ENCODE measurements at places on chromosomes 1 and 21.

GRCh38 chr21:45747802-45748445 is 104.4 kb downstream of the PCBP3 start:
- no peak for DNase-seq

DNA sequence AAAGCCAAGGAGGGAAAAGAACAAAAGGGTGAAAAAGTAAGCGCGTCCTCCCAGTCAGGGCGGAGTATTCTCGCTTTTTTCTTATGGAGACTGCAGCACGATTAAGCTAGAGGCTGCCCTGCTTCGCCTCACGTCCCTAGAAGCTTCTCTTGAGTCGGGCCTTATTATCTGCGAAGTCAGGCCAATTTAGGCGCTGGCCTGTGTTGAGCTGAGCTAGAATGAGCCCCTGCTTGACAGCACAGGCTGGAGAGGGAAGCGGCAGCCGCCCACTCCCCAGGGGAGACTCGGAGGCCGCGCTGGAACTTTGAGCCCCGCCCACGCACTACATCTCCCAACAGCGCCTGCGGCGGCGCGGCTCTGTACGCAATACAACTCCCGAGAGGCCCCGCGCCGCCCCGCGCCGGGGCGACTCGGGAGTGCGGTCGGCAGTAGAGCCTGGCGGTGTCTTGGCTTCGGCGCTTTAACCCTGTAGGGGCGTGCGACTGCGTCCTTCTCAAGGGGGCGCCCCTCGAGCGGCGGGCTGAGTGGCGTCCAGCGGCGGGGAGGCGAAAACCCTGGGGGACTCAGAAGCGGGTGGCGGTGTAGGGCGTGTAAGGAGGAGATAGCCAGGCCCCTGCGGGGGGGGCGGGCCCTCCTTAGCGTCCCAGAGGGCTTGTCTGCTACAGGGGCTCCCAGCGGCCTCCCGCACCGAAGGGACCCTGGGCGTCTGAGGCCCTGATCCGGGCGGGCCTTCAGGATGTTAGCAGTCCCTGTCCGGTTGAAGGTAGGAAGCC is 888 bp downstream of the ZNF436 start:
- peak; percentile 69 for DNase-seq

DNA sequence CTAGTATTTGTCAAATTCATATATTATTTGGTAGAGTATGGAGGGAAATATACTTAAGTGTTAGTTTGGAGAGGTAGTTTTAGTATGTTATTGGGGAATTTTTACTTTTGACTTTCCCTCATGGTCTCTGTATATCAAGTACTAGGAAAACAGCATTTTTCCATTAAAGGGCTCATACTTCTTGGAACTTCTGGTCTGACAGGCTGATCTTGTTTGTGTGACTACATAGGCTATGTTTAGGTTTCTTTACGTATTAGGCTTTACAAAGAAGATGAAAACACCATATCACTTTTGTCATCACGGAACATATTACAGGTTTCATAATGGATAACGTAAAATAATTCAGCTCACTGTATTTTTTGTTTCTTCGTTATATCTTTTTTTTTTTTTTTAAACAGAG is 30.8 kb downstream of the POU2F1 start:
- no peak for DNase-seq

GRCh38 chr1:169514566-169515270 is 29.0 kb upstream of the SLC19A2 start:
- no peak for DNase-seq

DNA sequence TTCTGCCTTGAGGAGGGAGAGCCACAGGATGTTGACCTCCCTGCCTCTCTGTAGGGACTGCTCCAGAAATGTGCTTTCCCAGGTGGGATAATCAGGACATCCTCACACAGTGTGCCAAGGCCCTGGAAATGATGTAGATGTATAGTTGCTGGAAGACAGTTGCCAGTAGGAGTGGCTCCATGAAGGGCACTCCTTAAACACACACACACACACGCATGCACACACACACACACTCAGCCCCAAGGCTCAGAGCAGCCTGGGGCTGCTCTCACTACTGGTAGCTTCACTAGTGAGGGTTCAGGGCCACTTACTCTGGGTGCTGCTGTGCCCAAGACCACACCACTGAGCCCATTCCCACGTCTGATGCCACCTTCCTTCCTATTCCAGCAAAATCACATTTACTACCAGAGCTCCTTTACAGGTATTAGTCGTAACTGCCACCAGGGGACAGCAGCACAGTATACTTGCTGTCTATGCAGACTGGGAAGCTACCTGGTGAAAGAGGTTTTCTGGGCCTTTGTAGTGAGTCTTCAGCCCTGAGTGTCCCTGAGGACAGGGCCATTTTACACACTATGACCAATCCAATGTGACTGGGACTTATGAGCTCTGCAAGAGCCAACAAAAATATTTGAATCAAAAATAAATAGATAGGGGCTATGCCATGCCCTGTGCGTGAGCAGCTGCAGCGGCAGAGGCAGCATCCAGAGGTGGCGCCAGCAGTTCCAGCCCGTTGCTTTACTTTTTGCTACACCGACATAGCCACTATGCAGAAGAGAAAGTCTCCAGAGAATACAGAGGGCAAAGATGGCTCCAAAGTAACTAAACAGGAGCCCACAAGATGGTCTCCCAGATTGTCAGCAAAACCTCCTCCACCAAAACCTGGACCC is 15.0 kb downstream of the CRNN start:
- no peak for DNase-seq

DNA sequence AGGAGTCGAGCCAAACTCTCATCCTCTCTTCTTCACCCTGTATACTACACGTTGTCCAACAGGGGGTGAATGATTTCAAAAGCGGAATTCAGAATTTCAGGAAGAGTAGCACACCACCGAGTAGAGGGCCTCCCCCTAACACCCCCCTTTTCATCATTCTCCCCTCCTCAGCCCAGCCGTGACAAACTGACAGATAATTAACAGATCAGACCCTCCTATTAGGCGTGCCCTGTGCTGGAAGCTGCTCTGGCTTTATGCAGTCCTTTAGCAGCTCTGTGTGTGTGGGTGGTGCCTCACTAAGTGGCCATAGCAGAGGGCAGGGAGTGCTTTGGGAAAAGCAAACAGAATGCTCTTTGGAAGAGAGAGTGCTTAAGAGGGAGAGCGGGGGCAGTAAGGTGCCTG is 44.3 kb downstream of the PEX14 start:
- DNase-seq, result no peak

GRCh38 chr1:210445485-210445884 is 116.8 kb downstream of the HHAT start:
- DNase-seq, result no peak

DNA sequence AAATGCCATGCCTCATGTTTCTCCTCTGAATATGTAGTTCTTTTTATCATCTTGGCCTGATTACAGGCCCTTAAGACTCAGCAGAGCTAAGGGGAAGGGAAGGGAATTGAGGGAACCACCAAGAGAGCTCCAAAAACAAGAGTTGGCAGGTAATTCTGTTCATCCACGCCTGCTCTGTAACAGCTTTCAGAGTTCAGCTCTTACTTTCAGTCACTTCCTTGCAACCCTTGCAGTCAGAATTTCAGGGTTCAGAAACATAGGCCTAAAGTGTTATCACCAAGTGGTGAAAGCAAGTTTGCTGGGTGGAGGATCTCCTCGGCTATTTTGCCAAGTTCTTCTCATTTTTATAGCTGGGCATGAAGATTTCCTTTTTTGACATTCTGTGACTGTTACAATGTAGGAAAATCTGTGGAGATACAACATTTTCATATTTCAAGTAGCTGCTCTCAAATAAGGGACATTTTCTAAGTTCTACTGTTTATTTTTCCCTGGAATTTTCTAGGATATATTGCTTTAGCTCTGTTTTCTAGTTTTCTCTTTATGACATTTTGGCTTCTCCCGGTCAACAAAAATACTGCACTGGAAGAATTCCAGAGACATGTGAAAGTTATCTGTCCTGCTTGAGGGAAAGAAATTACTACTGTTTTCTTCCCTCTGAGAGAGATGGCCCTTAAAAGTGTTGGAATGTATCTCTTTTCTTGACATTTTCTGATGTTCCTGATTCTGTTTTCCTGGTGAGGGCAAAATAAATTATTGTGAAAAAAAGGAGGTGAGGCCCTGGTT is 251.8 kb upstream of the ST6GALNAC5 start:
- DNase-seq, result no peak

DNA sequence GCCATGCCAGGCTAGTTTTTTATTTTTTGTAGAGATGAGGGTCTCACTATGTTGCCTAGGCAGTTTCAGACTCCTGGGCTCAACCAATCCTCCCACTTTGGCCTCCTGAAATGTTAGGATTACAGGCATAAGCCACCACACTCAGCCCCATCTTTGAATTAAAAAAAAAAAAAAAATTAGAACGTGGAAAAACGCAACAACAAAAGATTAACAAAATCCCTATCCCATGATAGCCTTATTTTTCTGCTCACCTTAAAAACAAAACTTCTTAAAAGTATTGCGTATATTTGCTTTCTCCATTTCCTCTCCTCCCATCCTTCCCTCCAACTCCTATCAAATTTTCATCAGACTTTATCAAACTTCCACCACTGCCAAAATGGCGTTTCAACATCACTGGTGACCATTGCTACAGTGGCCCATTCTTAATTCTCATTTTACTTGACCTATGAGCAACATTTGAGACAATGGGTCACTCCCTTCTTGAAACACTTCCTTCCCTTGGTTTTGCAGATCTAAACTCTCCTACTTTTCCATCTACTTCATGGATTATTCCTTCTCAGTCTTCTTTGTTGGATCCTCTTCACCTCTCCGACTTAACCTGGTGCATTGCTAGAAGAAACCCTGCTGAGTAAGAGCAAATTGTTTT is 579 bp upstream of the ZNF684 start:
- no peak for DNase-seq

- DNase-seq, result no peak
These were observed 321.1 kb downstream of the KCTD3 start for GRCh38 chr1:215888159-215888558.

DNA sequence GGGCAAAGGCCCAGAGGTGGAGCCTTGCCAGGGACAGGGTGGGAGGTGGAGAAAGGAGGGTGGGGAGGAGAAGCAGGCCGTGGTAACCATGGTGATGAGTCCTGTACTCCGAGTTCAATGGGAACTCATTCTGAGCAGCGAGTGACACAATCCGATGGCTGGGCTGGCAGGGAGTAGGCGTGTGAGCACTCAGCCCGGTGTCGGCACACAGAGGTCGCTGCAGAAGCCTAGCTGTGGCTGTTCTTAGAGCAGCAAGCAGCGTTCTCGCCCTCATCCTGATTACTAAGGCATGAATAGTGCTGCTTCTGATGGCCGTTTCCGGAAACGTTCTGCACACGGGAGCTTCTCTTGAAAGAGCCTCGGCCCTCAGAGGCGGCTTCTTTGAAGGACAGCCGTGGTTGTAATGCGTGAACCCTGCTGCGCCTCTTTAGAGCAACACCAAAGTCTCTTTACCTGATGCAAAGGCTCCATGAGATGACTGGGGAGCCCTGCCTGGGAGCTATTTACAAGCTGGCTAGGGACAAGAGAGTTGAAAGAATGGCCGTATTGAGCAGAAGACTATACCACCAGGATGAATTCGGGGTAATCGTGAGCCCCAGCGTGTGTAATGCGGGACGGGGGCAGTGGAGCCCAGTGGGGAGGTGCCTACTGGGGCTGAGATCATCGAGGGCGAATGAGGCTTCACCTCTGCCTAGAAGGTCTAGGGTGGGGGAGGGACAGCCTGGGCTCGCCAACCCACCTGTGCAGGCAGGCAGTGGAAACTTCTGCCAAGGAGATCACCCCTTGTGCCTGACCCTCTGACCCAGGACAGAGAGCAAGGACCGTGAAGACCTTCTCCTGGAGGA is 72.8 kb upstream of the PAX7 start:
- DNase-seq, result no peak

DNA sequence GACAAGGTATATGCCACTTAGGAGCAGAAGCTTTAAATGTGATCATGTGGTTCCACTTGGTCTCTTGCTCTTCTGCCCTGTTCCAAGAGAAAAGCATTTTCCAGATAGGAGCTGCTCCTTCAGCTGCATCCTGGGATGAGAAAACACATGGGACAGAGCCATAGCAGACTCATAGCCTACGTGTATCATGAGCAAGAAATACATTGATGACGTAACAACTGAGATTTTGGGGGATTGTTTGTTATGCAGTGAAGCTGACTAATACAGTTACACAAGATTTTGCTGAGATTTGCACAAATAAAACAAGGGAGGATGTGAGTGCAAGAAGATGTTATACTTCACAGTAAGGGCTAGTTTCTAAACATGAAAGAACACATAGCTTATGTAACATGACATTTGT is 36.0 kb upstream of the IRF2BP2 start:
- no peak for DNase-seq

GRCh38 chr1:213523781-213524398 is 463.9 kb upstream of the PROX1 start:
- DNase-seq, result no peak

DNA sequence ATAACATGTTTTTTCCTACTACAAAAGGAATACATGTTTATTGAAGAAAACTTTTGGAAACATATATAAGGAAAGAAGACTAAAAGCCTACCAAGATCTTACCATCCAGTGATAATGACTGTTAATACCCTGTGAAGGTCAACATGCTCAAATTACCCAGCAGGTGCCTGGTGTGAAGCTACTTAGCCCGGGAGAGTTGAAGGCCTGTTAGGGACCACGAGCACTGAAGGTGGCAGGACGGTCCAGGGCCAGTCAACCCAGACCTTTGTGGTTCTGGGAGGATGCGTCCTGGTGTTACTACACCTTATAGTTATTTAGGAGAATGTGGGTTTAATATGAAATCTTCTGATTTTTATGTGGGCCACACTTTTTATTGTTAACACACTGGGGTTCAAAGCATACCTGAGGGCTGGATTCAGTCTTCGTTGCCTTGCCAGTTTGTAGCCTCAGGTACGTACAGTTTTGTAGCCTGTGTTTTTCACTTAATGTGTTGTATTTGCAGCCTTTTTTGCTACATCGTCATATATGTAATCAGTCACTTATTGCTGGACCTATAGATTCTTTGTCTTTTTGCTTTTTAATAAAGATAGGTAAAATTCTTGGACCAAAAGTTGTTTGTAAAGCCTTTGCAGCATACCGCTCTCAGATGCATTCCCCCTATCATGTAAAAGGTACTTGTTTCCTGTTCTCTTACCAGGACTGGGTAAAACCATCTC is 9.8 kb downstream of the ITSN1 start:
- no peak for DNase-seq

- DNase-seq, result no peak
These were observed 197.1 kb upstream of the PBX1 start for GRCh38 chr1:164361927-164362326.

GRCh38 chr1:28296401-28297261 is 32.2 kb upstream of the MED18 start:
- no peak for DNase-seq

DNA sequence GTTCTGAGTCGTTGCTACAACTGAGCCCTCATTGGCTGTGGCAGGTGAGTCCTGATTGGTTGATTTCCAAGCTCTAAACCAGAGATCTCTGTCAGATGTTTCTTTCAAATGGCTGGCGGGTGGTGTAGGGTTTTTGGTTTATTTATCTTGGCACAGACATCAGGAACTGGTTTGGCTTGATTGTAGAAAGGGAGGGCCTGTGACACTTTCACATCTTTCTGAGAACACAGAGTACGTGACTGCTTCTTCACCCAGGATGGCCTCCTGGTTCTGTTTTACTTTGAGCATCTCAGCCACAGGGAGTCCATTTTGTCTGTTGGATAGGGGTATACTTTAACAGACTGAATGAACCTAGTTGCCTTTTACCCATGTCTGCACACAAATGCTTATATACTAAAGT is 89.4 kb upstream of the GPR52 start:
- no peak for DNase-seq

Data from activated naive CD4-positive, alpha-beta T cell (primary cell).